ENCODE measurements at places on chromosomes 11 and 22.

GRCh38 chr22:26435327-26436093, 6.5 kb downstream of the ASPHD2 start:
- DNase-seq = no peak

DNA sequence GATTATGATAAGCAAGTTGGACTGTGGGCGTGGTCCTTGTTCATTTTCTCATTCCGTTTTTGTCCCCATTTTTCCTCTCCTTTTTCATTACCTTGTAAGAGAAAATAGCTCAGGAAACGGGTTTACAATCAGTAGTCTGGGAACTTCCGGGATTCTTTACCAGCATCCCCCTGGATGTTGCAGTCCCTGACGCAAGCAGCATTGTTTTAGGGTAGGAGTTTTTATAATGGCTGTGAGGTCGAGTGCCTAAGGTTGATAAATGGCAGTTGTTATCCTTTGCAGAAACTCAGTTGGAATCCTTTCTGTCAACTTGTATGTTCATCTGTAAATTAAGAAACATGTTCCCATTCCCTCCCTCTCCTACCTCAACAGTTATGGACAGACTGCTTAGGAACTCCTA, 68.3 kb downstream of the ARHGEF12 start:
- no peak for DNase-seq

- DNase-seq = no peak
Measured at GRCh38 chr11:94826415-94826814, 58.3 kb downstream of the AMOTL1 start.

DNA sequence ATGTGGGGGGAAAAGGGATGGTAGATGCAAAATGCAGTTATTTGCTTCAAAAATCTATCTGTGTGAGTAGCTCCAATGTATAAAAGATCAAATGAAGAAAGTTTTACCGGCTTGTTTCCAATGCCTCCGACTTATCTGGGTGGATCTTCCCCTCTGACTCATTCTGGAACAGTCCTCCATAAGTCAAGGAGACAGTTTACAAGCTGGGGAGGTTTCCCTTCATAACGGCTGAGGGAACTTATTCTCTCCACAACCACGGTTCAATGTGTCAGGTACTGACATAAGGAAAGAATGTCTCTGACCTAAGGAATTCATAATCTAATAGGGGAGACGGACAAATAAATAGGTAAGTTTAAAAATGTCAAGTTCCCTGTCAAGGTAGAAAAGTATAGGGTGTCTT, 49.7 kb upstream of the BIRC3 start:
- no peak for DNase-seq

GRCh38 chr11:15723966-15724365, 609.2 kb downstream of the INSC start:
- no peak for DNase-seq

GRCh38 chr11:46981436-46981835, 44.9 kb downstream of the CSTPP1 start:
- DNase-seq = no peak

DNA sequence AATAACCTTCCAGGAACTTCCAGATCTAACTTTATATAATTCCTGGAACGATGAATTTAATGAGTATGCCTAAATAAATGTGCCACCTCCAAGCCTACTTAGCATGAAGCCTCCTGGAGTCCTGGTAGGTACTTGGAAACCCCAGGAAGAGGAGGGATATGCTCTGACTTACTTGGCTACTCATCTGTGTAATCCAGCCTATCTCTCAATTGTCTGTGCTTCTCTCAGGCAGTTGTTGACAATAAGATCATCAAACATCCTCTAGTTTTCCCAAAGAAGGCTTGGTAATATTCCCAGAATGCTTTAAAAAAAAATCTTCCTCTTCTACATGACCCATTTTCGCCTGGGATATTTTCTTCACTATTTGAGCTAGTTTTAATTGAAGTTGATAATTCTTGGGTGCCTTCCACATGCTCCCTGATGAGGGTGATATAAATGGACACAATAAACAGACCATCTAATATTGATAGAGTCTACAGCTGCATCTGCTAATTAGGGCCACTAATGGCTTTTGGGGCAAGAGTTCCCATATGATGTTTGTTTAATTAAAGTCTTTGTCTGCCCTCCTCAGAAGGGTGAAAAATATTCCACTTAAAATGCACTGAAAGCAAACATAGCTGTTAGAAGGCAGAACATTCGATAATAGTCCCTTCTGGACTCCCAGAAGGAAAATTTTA, 75.5 kb upstream of the RAB38 start:
- DNase-seq = no peak

DNA sequence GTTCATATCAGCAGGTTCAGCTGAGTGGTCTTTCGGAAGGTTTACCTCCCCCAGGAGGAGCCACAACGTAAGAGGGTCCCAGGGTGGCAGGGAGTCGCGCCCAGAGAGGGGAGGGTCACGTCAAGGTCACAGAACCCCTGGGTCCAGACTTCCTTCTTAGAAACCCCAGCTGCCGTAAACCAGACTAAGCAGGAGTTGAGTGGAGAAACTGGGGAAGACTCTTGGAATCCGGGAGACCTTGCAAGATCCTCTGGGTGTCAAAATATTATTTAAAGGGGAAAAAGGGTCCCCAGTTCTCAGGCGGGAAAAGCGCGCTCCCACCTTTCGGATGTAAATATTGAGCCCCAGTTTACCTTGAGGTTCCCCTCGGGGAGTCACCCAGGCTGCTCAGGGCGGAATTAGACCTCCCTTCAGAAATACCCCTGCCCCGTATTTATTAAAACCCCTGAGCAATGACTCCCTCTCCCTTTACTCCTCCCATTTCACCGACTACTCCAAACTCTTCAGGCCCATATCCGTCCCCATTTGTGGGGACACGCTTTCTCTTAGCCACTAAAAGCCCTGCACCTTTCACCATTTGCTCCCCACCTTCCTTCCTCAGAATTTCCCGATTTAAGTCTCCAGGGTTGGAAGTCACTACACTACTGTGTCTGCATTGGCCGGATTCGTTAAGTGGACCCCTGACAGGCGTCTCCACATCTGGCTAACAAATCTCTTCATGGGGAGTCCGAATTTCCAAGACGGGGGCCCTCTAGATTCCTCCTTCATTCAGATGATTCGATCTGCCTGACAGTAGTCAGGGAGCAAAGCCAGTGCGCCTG, 4.2 kb downstream of the SLC17A6 start:
- DNase-seq = no peak

GRCh38 chr22:27624705-27625104, 176.9 kb downstream of the MN1 start:
- DNase-seq = no peak

GRCh38 chr11:47616726-47617416, 22.7 kb upstream of the C1QTNF4 start:
- no peak for DNase-seq

- DNase-seq = no peak
Measured at GRCh38 chr11:75422248-75423231, 10.5 kb downstream of the KLHL35 start.

DNA sequence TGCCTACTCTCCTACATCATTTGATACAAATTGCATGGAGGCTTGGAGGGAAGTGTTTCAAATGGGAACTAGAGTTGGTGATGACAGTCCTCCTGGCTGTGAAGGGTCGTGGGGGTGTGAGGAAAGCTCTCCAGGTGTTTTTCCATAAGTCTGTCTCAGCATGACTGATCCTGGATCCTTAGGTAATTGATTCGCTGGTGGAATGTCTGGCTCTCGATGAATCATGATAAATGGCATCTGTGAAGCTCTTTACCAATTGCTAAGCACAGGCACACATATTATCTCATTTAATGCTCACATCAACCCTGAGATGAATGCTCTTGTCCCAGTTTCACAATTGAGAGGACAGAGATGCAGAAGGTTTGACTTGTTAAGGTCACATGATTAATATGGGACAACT, 107.5 kb downstream of the PKNOX2 start:
- DNase-seq = no peak

- DNase-seq = no peak
Measured at GRCh38 chr22:46072110-46072881, 78.0 kb upstream of the PPARA start.

DNA sequence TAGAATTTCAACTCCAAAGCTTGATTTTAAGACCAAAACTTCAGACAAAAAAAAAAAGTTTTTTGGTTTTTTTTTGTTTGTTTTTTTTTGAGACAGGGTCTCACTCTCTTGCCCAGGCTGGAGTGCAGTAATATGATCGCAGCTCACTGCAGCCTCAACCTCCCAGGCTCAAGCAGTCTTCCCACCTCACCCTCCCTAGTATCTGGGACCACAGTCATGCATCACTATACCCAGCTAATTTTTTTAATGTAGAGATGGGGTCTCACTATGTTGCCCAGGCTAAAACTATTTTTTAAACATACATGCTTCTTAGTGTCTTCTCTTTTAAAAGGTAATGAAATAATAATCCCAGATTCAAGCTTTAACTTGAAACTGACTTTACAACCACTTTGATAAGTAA, 35.4 kb upstream of the GRK2 start:
- DNase-seq = no peak

DNA sequence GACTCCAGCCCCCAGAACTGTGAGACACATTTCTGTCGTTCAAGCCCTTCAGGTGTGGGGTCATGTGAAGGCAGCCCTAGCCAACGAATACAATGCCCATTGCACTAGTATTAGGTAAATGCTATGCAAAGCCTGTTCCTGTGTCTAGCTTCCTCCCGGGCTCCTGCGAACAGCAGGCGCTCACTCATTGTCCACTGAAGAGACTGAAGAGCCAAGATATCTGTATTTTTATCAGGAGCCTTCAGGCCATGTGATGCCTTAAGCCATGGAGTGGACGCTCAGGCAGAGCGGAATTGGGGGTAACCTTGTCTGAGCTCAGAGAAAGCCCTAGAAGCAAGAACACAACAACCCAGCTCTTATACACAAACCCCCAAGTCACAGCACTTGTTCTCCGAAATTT, 4.2 kb upstream of the TMPRSS6 start:
- DNase-seq = no peak

DNA sequence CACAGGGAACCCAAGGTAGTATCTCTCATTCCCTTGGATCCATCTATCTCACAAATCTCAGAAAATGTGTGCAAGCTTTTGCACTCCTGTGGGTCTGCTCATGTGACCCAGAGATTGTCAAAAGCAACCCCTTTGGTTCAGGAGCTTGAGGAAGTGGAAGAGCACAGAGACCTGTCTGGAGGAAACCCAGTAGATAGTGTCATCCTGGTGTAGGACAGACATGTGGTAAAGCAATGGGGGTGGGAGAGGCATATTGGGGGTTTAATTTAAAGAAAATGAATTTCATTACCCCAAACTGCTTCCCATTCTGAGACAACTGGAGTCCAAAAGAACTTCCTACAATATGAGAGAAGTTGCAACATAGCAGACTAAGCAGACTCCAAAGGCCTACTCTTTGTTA, 5.8 kb upstream of the MS4A14 start:
- DNase-seq = no peak

DNA sequence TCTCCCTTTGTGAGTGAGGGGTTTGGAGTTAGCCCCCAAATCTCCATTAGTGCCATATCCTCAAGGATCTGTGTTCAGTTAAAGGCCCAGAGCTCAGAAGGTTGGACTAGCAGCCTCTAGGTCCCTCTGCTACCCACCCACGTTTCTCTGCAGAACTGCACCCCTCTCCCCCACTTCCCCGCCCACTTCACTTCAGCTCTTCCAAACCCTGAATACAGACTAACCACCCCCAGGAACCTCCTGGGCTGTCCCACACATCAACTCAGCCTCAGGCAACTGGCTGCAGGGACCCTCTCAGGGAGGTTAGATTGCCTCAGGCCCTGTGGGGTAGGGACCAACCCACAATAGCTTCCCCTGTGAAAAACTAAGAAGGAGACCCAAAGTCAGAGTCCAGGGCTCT, 840 bp downstream of the VPREB3 start:
- no peak for DNase-seq

- no peak for DNase-seq
Measured at GRCh38 chr11:63608353-63609345, 5.6 kb downstream of the PLAAT3 start.

DNA sequence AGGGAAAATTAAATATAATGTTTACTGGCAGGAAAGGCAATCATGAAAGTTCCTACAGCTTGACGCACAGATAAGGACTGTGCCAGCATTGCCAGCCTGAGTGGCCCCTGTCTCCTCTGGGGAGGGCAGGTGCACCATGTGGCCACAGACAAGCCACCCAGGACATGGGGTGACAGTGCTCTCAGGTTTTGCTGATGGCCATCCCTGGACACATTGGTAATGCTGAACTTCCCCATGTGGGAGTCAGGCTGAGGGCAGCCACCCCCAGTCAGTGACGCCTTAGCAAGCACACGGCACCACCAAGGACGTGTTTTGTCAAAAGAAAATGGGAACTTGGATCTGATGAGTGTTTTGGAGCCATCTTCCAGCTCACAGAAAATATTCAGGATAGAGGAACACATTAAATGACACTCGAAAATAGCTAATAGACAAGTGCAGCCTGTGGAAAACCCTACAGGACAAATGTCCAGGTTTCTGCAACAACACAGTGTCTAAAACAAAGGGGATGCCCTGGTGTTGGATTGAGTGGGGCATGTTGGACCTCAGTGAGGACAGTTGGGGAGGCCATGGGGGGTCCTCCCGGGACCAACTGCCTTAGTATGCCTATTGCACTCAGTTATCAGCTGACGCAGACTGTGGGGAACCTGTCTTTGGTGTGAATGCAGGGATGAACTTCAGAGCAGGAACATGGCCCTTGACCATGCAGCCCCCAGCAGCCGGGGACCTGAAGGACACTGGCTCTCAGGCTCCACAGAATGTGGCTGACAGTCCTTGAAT, 1450.5 kb downstream of the BRD1 start:
- DNase-seq = no peak

GRCh38 chr11:13120691-13121090, 111.6 kb downstream of the RASSF10 start:
- no peak for DNase-seq

DNA sequence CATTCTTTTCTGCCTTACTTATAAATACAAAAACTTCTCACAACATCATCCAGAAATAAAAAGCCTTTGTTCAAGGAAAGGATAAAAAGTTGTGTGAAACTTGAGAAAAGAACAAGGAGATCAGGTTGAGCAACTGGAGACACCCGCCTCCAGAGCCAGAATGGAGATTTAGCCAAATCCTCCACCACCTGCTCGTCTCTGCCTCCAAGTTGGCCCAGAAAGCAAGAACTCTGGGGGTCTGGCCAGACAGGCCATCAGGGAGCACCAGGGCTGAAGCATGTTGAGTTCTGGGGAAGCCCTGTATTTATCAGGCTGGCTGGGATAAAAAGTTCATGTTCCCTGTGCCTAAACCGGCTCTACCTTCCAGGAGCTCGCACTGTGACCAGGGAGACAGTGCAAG, 14.9 kb downstream of the SMCO4 start:
- no peak for DNase-seq

DNA sequence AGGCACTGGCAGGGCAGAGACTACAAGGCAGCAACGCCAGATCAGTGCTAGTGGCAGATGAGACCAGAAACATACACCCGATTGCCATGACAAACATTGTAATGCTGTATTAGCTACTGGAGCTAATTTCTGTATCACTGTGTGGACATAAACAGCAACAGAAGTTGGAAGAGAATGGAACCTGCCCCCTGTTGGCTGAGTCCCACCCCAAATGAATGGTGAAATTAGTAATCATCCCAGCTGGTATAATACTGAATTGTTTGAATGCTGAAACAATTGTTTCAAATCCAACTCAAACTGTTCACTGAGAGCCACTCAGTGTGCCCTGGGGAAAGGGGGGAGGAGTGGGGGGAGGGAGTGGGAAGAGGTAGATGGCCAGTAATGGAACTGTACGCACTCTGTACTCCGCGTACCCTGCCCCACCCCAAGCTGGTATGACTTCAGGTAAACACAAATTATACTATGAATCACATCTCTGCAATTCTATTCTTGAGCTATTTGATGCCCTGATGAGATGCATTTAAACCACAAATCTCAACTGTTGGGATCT, 11.2 kb upstream of the BIRC3 start:
- no peak for DNase-seq
